ENCODE measurements at places on chromosomes 1 and 21.

DNA sequence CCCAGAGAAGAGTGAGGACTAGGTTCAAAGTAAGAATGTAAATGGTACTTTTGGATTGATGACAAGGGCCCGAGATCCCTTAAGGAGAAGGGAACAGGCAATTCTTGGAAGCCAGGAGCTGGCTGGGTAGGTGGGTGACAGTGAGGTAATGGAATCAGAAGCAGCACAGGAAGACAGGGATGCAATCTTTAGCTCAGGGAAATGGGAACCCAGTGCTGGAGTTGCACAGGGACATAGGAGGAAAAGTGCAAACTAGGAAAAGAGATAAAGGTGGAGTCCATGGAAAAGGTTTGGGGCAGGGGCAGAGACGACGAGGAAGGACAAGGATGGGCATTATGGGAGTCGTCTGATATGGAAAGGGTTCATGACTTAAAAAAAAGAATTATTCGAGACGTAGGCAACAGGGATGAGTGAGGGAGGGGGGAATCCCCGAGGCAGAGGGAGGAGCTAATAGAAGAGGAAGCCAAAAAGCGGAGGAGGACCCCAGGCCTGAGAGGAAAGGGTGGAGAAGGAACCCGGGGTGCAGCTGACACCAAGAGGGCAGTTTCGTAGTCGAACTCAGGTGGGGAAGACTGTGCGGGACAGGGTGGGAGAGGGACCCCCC, 495 bp downstream of the PI4KB start:
- peak; percentile 71 for DNase-seq

GRCh38 chr1:200029035-200029821, 1.7 kb downstream of the NR5A2 start:
- DNase-seq: no peak

DNA sequence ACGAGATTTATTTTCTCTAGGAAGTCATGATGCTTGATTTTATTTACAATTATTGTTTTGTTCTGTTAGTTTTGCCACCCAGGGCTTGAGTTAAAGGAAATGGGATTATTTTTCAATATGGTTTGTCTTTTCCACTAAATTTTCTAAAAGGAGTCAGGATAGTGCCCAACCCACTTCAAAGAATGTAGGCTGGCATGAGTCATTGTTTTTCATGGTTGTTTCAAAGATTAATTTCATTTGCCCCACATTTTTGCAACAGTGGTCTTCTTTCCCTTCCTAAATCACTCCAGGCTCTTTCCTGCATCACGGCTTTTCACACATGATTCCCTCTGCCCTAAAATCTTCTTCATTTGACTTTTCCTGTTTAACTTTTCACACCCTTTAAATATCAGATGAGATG, 2.5 kb downstream of the SLAMF6 start:
- DNase-seq: no peak

DNA sequence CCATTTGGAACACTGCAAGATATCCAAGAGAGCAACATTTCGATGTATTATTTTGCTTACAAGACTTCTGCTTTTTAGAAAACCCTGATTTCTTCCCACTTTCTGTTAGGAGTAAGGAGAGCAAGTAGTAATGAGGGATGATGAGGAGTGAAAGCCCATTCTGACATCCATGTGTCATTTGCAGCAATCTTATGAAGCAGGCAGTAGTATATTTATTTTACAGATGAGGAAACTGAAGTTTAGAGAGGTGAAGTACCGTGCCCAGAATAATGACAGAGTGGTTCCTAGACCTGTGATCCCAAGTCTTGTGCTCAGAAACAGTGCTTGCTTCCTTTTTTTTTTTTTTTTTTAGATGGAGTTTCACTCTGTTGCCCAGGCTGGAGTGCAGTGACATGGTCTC, 7.1 kb upstream of the ZSCAN20 start:
- DNase-seq: no peak

- peak; percentile 92 for DNase-seq
Measured at GRCh38 chr1:112522621-112523020, 13.9 kb downstream of the WNT2B start.

DNA sequence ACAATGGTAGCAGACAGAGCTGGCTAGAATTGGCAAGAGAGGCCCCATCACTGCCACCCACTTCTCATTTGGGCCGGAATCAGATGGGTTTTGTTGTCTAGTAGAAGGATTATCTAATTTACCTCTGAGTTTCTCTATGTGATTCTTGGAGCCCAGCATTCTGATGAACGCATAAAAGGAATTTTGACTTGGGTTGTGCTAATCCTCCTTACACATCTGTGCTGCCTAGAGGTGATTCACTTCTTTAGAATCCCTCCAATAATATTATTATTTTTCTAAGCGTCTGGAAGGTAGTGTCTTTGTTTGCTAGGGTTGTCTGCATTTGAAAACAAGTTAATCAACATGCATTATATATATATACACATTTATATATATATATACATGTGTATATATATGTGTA, 118.1 kb downstream of the RUNX1 start:
- no peak for DNase-seq

DNA sequence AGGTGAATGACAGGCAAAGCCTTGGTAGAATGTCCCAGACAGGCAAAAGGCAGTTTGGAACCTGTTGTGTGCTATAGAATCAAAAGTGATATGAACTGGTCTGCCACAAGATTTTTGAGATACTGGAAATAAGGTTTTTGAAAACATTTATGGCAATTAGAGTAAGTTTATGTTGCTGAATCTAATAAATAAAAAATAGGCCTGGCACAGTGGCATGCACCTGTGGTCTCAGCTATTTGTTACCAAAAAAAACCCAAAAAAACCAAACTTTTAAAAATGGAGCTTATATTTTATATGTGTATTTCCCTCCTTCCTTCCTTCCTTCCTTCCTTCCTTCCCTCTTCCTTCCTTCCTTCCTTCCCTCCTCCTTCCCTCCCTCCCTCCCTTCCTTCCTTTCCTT, 76.4 kb upstream of the ARTN start:
- DNase-seq: no peak

- DNase-seq: no peak
Measured at GRCh38 chr1:165924117-165924516, 96.7 kb downstream of the UCK2 start.

- DNase-seq: no peak
Measured at GRCh38 chr1:44294588-44295007, 60.5 kb downstream of the ERI3 start.
